ENCODE measurements at places on chromosomes 2 and 18. TPM values are rescaled to one million over a fixed set of nuclear protein-coding genes. Genes with fewer than 3 reads are reported as not detected.

Gene CRACDL
- total RNA-seq = 6.3 TPM

Gene HOXD12
- total RNA-seq = not detected

Gene ATP6V1B1
- not detected for total RNA-seq

Gene RUFY4
- not detected for total RNA-seq

Gene TRPM8
- 4.5 TPM for total RNA-seq

Gene AOX1
- 8.0 TPM for total RNA-seq

Gene FAM117B
- total RNA-seq = 11.1 TPM

Gene RAB6C
- not detected for total RNA-seq

Gene SERPINB7
- 28.0 TPM for total RNA-seq

Gene CACNB4
- 0.75 TPM for total RNA-seq

Gene SERPINB5
- 0.10 TPM for total RNA-seq

Gene PLGLB1
- total RNA-seq = 4.5 TPM

Gene C2orf42
- 20.8 TPM for total RNA-seq

Gene MERTK
- total RNA-seq = 5.7 TPM

Gene DSG1
- not detected for total RNA-seq

Gene ADI1
- 32.5 TPM for total RNA-seq

Gene IKZF2
- total RNA-seq = 7.1 TPM

Gene CFAP53
- 2.2 TPM for total RNA-seq

Gene LCT
- not detected for total RNA-seq

Gene SIX2
- 0.35 TPM for total RNA-seq

Gene COQ10B
- 48.3 TPM for total RNA-seq

Gene KLHL30
- total RNA-seq = 0.87 TPM

Gene CENPA
- 5.6 TPM for total RNA-seq

Gene EIF4E2
- 179 TPM for total RNA-seq

Gene HAAO
- 1.2 TPM for total RNA-seq

Gene ONECUT2
- under 0.01 TPM for total RNA-seq

Gene PRSS56
- total RNA-seq = not detected

Gene EML6
- total RNA-seq = 1.6 TPM

Gene DSEL
- 10.7 TPM for total RNA-seq

Gene GCG
- total RNA-seq = not detected
